Neural crest cell (in vitro differentiated cells): ENCODE measurements at places on chromosomes 1 and 21.

DNA sequence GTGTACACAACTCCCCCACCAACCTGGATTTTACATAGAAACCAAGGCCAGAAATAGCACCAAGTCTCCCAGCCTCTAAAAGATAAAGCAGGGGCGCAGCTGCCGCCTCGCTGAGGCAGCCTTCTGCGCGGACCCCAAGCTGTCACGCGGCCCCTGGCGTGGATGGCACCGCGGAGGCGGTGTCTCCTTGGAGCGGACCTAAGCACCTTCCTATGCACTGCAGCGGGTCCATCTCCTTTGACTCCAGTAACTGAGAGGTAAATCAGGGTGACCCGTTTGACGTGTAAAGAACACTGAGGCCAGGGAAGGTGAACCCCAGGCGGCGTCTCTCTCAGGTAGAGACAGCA lies 17.0 kb downstream of the ZNF697 start:
- no peak for DNase-seq

- DNase-seq = no peak
Observed at GRCh38 chr1:112209493-112209892, 186.5 kb upstream of the CTTNBP2NL start.

- no peak for DNase-seq
Observed at GRCh38 chr1:230422221-230422981, 3.7 kb downstream of the PGBD5 start.

GRCh38 chr1:84407958-84408422 lies 9.7 kb downstream of the DNASE2B start:
- no peak for DNase-seq

DNA sequence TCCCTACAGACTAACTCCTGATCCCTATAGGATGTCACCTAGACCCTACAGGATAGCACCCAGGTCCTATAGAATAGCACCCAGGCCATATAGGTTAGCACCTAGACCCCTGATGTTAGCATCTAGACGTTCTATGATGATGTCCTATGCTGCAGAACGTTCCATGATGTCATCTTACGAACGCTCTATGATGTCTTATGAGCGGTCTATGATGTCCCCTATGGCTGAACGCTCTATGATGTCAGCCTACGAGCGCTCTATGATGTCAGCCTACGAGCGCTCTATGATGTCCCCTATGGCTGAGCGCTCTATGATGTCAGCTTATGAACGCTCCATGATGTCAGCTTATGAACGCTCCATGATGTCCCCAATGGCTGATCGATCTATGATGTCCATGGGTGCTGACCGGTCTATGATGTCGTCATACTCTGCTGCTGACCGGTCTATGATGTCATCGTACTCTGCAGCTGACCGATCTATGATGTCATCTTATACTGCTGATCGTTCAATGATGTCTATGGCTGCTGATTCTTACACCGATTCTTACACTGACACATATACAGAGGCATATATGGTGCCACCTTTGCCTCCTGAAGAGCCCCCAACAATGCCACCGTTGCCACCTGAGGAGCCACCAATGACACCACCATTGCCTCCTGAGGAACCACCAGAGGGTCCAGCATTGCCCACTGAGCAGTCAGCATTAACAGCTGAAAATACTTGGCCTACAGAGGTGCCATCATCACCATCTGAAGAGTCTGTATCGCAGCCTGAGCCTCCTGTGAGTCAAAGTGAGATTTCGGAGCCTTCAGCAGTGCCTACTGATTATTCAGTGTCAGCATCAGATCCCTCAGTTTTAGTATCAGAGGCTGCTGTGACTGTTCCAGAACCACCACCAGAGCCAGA lies 9.5 kb downstream of the SON start:
- DNase-seq = no peak

- no peak for DNase-seq
Observed at GRCh38 chr1:175493321-175494010, 249.9 kb downstream of the TNR start.

DNA sequence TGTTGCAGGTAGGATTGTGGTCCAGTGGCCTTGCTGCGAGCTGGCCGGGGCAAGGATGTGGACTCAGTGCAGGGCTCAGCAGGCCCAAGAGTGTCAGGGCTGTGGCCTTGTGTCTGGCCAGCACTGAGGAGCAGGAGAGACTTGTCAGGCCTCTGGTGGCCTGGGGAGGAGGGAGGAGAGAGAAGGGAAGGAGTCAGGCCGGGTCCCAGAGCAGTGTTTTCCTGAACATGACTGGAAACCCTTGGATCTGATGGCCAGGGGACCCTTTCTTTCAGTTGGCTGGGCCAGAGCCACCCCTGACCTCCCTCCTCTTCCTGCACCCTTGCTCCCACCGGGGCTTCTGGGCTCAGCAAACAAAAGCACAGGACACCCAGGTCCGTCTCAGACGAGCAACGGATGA lies 5.1 kb downstream of the IBA57 start:
- DNase-seq = no peak

GRCh38 chr1:23424293-23425192 lies at the start of gene TCEA3:
Gene TCEA3, minus strand, starts transcription at chr1:23424748. Its CDS starts 115 bp downstream, at chr1:23424633.
- DNase-seq = no peak

DNA sequence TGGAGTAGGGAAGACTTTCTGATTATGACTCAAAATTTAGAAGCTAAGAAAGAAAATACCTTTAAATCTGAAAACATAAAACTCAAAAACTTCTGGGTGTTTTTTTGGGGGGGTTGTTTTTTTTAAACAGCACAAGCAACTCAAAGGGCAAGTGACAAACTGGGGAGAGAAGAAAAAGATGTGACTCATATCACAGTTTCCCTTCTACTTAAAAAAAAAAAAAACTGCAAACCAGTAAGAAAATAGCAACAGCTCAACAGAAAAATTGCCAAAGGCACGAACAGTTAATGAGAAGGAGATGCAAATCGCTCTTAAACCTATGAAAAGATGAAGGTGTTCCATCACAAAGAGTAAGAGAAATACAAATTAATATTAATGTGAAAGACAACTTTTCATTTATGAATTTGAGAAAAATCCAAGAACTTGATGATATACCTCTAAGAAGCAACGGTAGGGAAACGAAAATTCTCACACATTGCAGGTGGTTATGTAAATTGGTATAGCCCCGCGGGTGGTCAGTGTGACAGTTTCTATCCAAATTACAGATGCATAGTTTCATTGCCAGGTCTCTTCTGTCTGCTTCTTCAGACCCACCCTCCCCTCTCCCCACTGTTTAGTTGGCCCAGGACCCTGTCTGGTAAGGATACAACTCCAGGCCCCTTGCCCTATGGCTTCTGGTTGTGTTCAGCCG lies 9.0 kb downstream of the IFNAR2 start:
- DNase-seq = no peak

- no peak for DNase-seq
Observed at GRCh38 chr1:219778110-219778509, 150.2 kb downstream of the SLC30A10 start.

DNA sequence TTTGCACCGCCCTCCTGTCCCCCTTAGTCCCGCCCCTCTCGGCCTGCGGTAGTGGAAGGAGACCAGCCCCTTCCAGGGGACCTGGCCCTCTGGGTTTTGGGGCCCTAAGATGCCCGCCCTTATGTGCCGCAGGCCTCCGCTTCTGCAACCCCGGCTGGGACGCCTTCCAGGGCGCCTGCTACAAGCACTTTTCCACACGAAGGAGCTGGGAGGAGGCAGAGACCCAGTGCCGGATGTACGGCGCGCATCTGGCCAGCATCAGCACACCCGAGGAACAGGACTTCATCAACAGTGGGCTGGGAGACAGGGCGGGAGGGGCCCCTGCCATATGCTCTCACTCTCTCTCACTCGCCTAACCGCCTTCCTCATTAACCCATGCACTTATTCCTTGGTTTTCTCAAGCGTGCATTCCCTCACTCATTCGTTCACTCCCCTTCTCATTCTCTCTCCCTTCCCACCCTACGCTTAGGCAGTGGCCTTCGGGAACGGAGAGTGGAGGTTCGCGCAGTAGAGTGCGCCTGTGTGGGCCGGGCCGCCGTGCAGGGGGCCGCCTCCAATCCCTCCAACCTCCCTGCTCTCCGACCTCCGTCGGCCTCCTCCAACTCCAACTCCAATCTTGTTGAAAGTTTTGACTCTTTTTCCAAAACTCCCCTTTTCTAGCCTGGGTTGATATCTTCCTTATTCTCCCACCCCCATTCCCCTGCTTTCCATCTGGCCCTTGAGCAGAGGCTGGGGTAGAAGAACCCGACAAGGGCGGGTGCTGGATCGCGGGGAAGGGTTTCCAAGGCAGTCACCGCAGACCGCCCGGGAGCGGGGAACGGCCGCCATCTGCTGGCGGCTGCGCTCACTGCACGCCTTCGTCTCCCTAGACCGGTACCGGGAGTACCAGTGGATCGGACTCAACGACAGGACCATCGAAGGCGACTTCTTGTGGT lies 15.2 kb downstream of the BCAN start:
- DNase-seq = peak; percentile 71

DNA sequence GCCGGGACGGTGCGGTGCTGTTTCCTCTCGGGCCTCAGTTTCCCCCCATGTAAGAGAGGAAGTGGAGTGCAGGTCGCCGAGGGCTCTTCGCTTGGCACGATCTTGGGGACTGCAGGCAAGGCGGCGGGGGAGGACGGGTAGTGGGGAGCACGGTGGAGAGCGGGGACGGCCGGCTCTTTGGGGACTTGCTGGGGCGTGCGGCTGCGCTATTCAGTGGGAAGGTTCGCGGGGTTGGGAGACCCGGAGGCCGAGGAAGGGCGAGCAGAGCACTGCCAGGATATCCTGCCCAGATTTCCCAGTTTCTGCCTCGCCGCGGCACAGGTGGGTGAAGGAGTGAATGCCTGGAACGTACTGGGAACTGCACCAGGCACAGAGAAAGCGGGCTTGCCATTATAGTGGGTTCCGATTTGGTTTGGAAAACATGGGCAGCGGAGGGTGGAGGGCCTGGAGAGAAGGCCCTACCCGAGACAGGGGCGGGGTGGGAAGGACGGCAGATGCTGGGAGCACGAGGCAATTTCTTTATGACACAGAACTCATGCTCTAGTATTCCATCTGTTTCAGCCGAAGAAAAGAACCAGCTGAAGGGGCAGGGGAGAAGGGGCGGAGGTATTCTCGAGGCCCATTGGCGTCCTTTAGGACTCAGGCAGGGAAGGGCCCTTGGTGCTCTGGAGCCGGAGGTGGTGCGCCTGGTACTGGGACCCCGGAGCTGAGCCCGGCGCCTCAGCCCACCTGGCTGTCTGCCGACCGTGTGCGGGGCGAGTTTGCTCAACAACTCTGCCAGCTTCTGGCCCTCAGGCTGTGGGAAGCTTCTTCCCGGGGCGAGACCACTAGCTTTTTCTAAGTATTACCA lies 960 bp downstream of the PCSK9 start:
- DNase-seq = no peak

- DNase-seq = no peak
Observed at GRCh38 chr1:40064797-40065499, 24.4 kb downstream of the CAP1 start.

- no peak for DNase-seq
Observed at GRCh38 chr1:31869449-31869848, 53.6 kb upstream of the SPOCD1 start.

GRCh38 chr1:35097224-35097623 lies 18.0 kb downstream of the ZMYM1 start:
- no peak for DNase-seq

DNA sequence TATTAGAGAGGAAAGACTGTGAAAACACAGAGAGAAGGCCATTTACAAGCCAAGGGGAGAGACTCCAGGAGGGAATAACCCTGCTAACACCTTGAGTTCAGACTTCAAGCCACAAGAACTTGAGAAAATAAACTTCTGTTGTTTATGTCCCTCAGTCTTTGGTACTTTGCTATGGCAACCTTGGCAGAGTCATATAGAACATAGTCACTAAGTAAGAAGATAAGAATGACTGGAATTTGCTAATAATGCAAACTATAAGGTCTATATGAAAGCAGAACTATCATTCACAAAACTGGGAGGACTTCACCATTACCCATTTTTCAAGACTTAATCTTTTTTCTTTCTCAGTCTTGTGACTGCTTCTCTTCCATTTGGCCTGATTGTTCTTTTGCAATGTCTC lies 767.3 kb upstream of the ADAMTS5 start:
- no peak for DNase-seq

DNA sequence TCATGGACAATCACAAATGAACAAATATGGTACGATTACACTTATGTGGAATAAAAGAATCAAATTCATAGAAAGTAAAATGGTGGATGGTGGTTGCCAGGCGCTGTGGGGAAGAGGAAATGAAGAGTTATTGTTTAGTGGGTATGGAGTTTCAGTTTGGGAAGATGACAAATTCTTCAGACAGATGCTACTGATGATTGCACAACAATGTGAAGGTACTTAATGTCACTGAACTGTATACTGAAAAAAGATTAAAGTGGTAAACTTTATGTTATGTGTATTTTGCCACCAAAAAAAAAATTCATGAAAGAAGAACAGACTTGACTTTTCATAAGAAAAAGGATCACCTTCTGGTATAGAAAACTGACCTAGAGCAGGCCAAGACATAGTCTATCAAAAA lies 745.6 kb upstream of the CXADR start:
- DNase-seq = no peak

GRCh38 chr1:69504730-69505252 lies 62.9 kb upstream of the LRRC7 start:
- DNase-seq = no peak

GRCh38 chr1:163071405-163072255 lies 2.5 kb downstream of the RGS4 start:
- peak; percentile 60 for DNase-seq
